ENCODE measurements at places on chromosomes 4 and X.

GRCh38 chrX:108264376-108264775 lies 172.8 kb downstream of the ATG4A start:
- DNase-seq = no peak

- no peak for DNase-seq
Observed at GRCh38 chrX:70411475-70411874, 11.6 kb upstream of the GDPD2 start.

DNA sequence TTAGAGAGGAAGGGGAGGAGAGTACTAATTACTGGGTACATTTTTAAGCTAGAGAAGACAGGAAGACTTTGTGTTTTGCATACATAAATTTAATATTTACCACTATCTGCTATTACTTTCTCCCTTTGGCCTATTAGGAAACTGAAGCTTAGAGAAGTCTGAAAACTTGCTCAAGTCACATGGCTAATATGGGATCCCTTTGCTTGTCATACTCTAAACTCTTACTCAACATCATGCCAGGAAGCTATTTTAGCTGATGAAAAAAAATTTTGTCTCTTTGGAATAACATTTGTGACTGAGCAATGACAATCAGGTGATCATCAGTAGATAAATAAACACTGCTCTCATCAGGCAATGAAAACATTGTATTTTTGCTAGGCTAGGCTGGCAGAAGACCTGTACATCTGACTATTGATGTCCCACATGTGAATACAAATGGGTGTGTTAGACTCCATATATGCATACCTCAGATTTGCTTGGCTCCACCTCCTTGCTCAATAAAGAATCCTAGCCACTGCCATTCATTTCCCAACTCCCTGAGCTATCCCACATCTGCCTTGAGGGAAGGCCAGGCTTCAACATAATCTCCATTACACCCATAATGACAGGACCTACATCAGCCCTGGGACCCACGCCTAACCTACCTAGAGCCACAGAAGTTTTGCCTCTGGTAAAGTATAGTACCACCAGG lies 17.0 kb upstream of the DCLK2 start:
- DNase-seq = no peak

DNA sequence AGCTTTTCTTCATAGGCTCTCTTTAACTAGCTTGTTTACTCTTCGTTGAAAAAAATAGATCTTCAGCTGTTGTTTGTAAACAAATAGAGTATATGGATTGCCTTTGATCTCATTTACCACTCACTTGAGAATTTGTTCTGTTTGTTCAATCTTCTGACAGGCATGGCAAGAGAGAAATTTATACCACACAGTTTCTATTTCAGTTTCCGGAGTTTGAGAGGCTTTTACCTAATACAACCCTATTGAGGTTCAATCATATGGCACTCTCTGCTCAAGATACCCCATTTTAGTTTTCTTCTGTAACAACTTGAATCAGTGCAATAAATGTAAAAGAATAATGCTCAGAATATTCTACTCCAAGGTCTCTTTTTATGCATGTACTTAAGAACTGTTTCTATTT lies 148.0 kb downstream of the EMCN start:
- no peak for DNase-seq

DNA sequence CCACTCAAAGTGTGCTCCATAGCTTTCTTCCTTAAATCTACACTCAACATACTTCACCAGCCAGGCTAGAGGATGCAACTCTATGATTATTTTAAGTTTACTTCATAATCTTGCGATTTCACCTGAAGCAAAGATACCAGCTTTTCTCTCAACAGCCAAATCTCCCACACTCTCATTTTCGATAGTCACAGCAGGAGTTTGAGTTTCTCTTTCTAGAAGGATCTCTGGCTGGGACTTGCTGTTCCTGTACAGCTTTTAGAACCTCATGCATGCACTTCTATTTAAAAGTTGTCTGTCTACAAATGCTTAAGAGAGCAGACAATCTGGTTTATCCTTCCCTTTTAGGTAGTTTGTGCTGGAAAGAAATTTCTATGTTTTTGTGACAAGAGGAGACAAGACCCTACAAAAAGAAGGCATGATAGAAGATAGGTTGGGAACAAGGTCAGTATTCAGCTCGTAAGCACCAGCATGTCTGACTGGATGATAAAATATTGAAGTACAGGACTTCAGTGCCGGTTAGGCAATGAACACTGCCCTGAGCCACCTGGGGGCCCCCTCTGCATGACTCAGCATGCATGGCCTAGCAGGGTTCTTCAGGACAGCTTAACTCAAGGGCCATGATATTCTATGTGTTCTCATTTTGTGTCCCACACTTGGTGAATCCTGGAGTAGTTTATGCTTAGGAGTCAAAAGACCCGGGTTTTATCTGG lies 65.6 kb downstream of the ATXN3L start:
- no peak for DNase-seq

DNA sequence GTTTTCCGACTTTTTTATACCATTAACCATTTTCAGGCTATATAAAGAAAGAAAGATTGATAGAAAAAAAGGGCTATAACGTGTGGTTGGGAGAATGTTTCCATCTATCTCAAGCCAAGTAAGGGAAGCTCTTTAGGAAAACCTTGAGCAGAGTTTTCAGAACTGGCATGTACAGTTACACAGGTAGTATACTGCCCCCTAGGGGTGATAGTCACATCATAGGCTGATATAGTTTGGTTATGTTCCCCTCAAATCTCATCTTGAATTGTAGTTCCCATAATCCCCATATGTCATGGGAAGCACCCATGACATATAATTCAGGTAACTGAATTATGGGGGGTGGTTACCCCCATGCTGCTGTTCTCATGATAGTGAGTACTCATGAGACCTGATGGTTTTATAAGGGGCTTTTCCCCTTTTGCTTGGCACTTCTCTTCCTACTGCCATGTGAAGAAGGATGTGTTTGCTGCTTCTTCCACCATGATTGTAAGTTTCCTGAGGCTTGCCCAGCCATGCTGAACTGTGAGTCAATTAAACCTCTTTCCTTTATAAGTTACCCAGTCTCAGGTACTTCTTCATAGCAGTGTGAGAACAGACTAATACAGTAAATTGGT lies 186.8 kb downstream of the TMA16 start:
- peak; percentile 42 for DNase-seq

DNA sequence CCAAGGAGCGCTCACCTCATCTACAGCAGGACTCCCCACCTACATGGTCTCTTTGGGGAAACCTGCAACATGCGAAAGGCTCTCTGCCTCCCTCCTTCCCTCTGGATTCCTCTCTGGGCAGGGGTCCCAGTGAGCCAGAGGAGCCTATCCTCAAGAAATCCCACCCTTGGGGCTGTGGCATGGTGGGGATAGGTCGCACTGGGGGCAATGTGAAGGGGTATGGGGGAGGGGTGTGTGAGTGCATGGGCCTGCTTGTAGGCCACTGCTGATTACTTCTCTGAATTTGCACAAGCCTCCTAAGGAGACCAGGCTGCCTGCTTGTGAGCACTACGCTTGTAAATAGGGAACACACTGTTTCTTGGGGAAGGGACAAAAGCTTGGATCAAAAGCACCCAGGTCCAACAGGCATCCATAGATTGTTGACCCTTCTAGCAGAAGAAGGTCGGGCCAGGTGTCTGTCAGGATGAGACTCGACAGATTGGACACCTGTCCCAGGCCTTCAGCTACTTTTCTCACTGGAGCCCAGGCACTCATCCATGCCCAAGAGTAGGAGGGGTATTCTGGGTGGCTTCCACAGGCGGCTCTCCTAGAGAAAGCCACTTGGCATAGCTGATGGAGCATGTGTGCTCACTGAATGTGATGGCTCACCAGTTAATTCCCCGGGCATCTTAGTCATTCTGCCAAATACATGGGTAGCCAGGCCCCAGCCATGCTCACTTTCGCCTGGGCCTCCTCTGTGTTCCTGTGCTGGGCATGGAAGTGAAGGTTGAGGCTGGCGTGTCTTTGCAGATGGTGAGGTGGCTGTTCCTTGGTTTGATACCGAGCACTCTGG lies 75.0 kb downstream of the NBDY start:
- DNase-seq = no peak

DNA sequence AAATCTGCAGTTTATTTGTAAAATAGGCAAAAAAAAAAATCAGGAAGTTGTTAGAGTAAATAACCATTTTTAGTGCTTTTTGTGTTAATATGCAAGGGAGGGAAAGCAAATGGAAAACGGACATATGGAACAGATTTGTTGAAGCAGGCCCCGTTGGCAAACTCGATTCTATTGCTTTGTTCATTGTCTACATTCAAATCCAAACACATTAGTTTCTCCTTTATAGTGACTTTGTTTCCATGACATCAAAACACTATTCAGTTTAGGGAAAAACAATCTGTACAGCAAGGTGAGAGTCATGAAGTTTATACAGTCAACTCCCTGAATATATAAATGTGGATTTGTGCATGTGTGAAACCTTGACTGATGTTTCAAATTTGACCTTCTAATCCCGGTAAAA lies 142.2 kb downstream of the FAM47A start:
- DNase-seq = no peak

DNA sequence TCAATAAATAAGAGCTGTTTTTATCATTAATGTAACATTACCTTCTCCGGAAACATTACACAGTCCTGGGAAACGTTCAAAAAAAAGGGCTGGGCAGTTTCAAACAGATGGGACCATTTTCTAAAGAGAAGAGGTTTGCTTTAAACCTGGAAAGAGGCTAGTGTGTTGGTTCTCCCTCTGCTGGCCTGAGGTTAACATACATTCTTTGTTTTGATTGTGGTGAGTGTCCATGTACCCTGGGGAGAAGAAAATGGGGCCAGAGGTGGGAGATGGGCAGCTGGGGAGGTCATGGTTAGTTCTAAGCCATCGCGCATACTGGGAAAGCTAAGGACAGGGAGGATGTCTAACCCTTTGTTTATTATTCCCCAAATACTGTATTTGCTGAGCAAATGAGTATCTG lies 194.7 kb downstream of the CPEB2 start:
- DNase-seq = no peak

GRCh38 chr4:74919783-74920182 lies 13.1 kb upstream of the PARM1 start:
- DNase-seq = no peak

DNA sequence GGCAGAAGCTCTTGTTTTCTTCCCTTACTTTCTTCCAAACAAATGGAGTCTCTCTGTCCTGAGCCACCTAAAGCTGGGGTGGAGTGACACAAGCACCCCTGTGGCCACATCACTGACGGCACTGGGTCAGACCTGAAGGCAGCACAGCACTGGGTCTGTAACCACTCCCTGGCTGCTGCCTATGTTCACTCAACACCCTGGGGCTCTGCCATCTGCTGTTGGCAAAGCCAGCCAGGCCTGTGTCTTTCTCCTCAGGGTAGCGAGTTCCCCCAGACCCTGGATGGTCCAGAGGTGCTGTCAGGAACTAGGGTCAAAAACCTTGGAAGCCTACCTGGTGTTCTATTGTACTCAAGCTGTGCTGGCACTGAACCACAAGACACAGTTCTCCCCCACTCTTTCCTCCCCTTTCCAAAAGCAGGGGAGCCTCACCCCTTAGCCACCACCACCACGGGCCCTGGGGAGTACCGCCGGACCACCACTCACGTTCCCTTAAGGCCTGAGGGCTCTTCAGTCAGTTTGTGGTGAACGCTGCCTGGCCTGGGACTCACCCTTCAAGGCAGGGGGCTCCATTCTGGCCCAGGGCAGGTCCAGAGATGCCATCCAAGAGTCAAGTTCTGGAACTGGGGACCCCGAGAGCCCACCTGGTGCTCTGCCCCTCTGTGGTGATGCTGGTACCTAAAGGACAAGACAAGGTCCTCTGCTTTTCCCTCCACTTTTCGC lies 31.5 kb downstream of the TMEM271 start:
- no peak for DNase-seq

GRCh38 chr4:168584321-168584771 lies 87.5 kb downstream of the PALLD start:
- DNase-seq = no peak

DNA sequence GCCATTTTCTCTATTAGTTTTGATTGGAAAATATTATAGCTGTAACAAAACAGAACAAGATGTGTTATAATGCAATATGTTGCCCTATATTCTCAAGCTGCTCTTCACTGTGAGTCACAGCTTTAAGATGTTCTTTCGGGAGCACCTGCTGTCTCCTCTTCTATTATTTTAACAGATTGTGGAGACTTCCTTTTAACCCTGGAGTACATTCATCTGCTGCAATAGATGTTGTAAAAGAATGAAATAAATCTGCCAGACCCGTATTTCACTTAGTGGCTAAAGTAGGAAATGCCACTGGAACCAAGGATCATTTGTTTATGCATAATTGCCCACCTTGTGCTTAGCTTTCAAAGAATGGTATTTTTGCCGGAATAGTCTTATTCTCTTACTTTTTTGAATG lies 11.1 kb downstream of the LSM6 start:
- DNase-seq = no peak

DNA sequence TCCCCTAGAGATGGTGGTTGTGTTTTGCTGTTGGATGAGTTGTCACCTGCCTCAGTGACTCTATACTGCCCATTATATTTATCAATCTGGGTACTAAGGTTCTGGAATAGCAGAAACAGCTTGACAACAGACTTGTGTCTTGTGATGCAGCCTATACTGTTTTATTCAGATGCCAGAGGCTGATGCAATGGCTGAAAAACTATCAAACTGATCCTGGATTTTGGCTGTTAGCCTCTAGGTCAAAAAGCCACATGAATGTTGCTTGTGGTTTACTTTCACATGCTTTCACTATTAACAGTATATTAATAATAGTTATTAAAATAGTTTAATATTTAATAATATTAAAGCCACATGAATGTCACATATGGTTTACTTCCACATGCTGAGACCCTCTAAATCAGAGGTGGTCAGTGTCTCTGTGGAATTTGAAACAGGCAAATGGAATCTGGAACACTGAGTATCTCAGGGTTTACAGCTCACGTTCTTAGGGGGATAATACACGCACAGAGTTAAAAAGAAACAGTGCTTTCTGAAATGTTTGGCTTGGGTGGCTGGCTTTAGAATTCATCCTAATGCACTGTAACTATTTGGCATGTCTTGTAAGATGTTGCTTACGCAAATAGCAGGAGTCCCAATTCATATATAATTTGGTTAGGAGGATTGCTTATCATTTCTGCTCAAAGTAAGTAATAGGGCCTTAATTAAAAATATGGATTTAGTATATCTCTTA lies 82.5 kb upstream of the LCORL start:
- no peak for DNase-seq

DNA sequence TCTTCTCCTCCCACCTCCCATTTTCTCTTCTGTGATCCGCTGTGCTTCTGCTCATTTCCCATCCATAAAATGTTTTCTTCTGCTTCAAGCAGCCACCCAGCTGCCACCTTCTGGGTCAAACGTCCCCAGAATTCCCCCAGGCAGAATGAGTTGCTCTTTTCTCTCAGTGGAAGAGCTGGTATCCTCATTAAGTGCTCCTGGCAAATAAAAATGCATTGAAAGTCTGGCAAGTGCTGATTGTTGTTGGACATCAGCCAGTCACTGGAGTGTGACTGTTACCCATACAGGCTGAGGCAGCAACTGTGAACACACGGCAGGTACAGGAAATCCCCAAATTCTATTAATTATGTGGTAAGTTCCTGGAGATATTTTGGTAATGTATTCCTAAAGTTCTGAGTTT lies 52.6 kb downstream of the LIMCH1 start:
- no peak for DNase-seq

DNA sequence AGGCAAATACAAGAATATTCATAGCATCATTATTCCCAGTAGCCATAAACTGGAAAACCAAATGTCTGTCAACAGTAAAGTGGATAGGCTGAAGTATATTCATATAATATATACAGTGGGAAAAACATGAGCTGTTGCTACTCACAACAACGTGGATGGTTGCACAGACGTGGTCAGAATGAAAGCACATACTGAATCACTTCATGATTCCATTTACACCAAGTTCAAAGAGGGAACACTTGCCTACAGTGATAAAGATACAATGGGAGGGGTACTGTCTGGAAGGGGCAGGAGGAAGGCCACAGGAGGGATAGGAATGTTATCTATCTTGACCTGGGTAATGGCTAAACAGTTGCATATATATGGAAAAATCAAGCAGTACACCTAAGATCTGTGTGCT lies 25.3 kb downstream of the APBB2 start:
- no peak for DNase-seq

Measured in colonic mucosa (tissue), 4 donors.